ENCODE measurements at places on chromosomes 12 and 14.

DNA sequence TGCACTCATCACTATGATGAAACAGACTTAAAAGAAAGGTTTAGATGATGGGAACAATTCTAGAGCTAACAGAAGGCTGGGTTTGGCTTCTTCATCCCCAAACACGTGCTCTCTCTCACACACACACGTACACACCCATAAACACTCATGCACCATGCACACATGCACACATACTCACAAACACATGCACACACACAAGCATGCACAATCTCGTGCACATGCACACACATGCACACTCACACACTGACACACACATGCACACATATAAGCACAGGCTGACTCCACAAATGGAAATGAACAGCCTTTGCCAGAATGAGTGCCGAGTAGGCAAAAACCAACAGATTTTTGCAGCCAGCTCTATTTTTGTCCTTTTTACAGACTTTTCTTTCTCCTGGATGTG is 1571.6 kb downstream of the AACS start:
- no peak for DNase-seq

- no peak for DNase-seq
Measured at GRCh38 chr14:103724116-103724515, 8.5 kb downstream of the ZFYVE21 start.

GRCh38 chr14:38065106-38065762 is 142.5 kb upstream of the SSTR1 start:
- no peak for DNase-seq

DNA sequence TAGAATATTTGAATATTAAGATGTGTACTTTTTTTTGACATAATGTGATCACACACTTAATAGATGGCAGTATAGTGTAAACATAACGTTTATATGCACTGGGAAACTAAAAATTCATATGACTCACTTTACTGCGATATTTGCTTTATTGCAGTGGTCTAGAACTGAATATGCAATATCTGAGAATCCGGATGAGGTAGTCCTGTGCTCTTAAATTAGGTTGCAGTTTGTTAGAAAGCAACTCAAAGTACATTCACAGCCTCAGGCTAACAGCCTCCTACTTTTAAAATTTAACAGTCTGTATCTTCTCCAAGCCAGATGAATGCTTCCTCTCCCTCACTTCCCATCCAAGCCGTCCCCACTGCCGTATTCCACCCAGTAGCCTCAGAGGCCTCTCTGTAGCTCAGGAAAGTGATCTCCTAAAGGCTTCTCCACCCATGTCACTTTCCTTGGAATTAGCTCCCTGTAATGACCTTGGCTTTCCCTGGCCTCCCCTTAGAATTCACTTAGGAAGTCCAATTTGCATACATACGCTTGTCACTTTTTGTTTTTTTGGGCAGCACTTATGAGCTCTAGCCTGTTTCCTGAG is 43.7 kb downstream of the TESPA1 start:
- no peak for DNase-seq

- no peak for DNase-seq
Measured at GRCh38 chr14:91470216-91470615, 39.9 kb downstream of the PPP4R3A start.
